ENCODE measurements at places on chromosomes 13 and 19. TPM values are rescaled to one million over a fixed set of nuclear protein-coding genes. Genes with fewer than 3 reads are reported as not detected.

The RXFP2 gene
- total RNA-seq: not detected

The ZNF506 gene
- total RNA-seq: 41.3 TPM

DNA sequence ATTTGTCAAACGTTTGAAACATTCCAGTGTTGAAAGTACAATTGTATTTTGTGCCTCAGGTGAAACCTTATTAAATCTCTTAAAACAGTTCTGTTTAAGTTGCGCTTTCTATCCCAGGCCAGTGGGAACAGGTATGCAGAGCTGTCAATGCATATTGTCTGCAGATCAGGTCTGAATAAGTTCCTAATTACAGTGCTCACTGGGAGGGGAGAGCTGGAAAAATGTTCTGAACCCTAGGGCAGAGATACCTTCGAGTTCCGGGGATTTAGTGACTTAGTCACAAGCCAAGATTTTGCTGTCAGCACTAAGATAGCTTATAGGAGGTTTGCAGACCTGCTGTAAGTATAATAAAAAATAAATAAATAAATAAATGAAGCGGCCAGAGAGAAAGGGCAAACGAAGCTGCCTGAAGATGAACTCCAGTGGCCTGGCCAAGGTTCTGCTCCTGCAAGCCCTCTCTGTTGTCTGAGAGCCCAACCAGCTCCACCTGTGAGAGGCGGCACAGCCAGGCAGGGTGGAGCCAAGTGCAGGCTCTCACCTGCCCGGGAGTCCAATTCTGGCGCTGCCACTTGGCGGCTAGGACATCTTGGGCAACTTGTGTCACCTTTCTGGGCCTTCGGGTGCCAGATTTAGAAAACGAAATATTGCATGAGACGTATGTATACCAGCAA lies 97.9 kb upstream of the SLC7A1 start:
- DNase-seq: no peak

DNA sequence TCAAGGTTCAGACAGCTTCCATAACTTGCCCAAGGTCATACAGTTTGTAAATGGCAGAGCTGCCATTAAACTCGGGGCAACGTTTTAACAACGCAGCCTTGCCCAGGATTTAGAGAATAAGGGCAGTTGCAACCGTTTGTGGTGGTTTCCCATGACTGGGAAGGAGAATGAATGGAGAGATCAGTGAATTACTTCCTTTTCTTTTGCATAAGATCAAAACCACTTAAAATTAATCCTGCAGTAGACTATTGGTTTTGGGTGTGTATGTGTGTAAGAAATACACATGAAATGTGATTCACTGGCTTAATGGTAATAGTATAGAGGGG lies 179.1 kb upstream of the MIR17HG start:
- no peak for DNase-seq

DNA sequence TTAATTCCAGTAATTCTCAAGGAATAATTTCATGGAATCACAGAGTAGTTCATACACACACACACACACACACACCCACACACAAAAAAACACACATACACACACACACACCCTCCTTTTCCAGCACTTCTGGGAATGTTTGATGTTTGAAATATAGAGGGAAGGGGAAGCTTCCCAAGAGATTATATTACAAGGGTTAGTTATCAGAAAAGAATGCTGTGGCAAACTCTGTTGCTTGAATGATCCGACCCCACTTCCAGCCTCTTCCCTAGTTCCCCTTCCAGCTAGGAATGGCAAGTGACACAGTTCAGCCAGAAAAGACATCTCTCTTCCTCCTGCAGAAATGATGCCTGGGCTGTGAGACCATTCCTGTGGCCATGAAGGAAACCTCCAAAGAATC lies 49.9 kb downstream of the KCTD12 start:
- no peak for DNase-seq

DNA sequence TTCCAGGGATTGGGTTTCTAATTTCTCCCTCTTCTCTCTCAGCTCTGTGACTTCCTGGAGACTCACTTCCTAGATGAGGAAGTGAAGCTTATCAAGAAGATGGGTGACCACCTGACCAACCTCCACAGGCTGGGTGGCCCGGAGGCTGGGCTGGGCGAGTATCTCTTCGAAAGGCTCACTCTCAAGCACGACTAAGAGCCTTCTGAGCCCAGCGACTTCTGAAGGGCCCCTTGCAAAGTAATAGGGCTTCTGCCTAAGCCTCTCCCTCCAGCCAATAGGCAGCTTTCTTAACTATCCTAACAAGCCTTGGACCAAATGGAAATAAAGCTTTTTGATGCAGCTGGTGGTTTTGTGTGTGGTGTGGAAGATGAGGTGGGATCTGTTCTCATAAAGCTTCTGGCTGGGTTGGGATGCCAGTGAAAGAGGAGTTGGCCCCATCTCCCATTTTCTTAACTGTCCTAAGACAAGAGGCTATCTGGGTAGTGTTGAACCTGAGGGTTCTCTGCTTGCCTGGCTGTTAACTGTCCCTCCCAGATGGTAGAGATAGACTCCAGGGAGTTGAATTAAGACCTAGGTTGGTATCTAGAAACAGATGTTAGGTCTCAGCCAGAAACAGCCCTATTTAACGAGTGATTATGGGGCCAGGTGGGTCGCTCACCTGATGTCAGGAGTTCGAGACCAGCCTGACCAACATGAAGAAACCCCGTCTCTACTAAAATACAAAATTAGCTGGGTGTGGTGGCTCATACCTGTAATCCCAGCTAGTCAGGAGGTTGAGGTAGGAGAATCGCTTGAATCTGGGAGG lies 1.6 kb downstream of the FTL start:
- no peak for DNase-seq

- no peak for DNase-seq
Observed at GRCh38 chr19:18649371-18650020, 12.7 kb downstream of the KLHL26 start.

GRCh38 chr19:42150364-42150763 lies 18.1 kb upstream of the POU2F2 start:
- no peak for DNase-seq

GRCh38 chr13:102597029-102597961 lies 509 bp downstream of the TPP2 start:
- DNase-seq: peak; percentile 43

DNA sequence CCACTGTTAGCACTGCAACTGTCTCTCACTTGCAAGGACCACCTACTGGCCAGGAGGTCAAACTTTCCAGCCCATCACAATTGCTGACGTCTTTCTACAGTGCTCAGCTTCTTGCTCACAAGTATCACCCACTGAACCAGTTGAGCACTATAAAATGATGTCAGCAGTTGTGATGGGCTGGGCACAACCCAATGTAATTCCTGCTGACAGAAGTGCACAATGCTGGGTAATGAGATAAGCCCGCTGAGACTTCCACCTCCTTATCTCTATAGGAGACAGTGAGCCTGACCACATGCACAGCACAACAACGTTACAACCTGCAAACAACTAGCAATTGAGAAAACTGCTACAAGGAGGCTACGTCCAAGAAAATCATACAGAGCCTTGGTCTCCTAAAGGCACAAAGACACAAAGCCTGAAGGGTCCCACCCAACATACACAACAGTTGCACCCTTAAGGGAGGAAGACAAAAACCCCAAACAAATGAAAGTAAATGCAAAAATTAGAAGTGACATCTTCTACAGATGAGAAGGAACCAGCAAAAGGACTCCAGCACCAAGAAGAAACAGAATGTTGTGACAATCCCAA lies 273.2 kb downstream of the LIG4 start:
- DNase-seq: no peak

GRCh38 chr19:639253-640160 lies at the start of gene FGF22:
FGF22 (plus strand) TSS chr19:639879; CDS start chr19:639926, 47 bp downstream.
- peak; percentile 98 for DNase-seq

DNA sequence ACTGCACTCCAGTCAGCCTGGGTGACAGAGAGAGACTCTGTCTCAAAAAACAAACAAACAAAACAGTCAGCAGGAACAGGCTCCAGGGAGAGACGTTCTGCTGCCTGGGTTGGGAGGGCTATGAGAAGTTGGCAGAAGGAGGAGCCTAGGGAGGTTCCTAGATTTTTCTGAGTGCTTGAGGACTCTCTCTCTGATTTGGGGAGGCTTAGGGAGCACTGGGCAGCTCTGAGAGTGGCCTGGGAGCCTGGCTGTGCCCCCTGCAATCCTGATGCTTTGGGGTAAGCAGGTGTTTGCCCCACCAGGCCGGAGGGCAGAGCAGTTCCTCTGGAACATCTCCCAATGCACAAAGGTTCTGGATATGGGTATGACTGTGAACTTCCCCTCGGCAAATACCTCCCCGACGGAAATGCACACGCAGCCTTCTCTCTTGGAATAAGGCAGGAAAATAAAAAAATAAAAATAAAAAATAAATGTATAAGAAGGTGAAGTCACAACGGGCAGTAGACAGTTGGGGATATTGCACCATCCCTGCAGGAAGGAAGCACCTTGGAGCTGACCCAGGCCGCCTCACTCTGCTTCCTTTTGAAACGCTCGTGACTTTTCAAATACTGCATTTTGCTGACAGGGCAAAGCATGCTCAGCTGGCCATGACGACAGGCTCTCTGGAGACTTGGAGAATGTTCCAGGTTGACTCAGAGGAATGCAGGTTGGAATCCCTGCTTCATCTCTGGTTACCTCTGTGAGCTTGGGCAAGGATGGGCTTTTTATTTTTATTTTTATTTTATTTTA lies 26.5 kb upstream of the HOMER3 start:
- DNase-seq: no peak

DNA sequence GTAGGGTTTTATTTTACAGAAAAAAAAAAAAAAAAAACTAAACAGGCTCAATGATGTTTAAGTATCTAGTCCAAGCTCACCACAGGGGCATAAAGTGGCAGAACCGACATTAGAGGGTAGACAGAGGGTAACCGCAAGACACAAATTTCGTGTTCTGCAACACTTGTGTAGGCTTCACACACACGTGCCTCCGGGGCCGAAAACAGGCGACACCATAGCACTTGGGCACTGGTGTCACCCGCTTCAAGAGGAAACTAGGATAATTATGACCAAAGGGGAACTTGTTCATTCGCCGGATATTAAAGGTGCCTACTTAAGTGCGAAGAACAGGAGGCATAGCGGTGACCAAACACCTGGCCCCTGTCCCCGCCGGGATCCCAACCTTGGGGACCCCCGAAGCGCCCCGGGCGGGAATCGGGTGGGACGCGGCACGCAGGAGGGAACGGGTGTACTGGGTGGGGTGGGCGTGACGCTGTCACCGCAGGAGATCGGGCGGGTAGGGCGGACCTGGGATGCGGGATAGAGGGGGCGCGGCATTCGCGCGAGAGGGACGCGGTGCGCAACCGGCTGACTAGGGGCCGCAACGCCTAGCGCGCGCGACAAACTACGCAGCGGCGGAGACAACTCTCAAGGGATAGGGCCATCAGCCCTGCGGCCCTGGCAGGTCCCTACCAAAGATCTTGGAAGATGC lies 558 bp downstream of the MZT1 start:
- DNase-seq: peak; percentile 66

GRCh38 chr13:27466513-27466912 lies 16.1 kb upstream of the MTIF3 start:
- no peak for DNase-seq

DNA sequence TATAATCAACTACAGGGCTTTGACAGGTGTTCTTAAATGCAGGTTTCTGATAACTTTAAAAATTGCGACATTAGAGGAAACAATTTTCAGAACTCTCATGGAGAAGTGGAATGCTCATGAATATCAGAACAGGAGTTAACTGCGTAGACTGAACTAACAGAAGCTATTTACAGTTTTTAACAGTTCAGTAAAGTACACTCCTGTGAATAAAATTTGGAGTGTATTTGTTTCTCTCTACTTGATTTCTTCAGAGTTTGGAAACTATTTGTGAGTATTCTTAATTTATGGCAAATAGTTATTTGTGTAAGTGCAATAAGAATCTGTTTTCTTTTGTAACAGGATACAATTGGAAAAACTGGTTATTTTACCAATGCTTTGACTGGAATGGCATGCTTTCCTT lies 114.4 kb downstream of the TNFRSF19 start:
- DNase-seq: no peak

DNA sequence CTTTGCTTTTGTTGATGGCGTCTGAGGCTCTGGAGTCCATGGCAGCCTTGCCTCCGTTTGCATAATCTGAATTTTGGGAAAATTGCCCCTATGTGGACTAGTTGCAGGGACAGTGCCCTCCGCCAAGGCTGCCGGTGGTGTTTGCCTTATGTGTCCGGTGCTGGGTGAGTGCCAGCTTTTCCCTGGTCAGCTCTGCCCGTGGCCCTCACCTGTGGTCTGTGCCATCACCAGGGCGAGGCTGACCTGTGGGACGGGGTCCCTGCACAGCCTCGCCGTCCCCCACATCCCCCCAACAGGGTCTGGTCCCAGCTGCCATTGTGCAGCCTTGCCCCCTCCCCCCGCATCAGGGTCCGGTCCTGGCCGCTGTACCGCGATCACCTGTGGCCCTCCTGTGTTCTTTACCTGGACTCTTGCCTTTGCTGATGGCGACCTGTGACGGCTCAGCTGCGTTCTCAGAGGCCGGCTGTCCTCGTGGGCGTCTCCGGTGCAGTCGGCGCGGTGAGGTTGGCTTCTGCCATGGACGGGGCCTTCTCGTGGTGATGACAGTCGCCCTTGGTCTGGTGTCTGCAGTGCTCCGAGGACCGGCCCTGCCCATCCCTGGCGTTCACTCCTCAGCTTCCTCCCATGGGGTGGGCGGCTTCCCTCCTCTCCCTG lies 12.6 kb downstream of the CSNK1G2 start:
- DNase-seq: no peak
